NCI-H1105 treated with DMSO at 0.1 percent for 48 hours (cell line): ENCODE measurements at places on chromosomes 5 and 9.

GRCh38 chr5:14216372-14216771 is 73.2 kb downstream of the TRIO start:
- no peak for DNase-seq

DNA sequence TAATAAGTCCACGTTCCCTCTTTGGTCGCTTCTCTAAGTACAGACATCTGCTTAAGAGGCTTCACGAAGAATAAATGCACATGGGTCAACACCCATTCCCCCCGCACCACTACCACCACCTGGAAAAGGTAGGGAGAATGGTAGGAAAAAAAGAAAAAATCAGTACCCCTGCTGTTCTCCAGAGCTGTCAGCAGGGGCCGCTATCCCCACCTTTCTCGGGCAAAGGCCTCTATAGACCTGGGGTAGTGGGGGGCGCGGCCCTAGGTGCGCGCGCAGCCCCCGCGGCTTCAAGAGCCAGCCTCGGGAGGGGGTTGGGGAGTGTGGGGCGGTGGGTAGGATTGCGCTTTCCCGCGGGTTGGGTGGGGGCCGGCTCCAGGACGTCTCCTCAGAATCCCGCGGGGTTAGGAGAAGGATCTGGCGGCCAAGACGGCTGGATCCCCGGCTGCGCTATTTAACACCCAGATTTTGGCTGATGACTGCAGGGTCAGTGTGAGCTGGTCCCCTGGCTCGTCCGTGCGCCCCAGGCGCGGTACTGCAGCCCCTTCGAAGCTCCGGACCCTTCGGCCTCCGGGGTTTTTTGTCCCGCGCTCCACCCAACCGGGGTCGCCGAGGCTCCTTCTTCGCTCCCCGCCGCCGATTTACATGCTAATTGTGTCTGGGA is 1.6 kb upstream of the SEMA6A start:
- DNase-seq: no peak

- no peak for DNase-seq
Measured at GRCh38 chr9:72618811-72619210, 97.4 kb downstream of the TMC1 start.

GRCh38 chr9:13429301-13430190 is 150.1 kb upstream of the MPDZ start:
- no peak for DNase-seq

GRCh38 chr5:44619875-44620610 is 188.7 kb upstream of the MRPS30 start:
- DNase-seq: peak; percentile 64

DNA sequence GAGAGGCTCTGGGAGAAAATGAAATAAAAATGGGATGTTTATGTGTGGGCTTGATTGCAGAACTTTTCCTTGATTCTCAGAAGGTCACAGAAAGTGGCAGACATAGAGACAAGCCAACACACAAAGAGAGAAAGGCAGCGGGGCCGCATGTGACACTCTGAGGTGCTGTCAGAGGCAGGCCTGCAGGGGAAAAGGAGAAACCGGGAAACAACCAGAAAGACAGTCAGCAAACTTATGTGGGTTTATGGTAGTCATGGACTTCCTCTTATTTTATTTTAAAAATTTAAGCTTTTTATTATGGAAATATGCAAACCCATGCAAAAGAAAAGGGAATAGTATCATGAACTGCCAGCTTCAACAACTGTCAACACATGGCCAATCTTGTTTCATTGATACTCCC is 16.3 kb upstream of the IGFBPL1 start:
- no peak for DNase-seq

GRCh38 chr5:177357459-177358351 is at the start of gene RGS14:
Gene RGS14 (plus strand): TSS chr5:177357924. CDS start chr5:177358025, 101 bp downstream.
- peak; percentile 43 for DNase-seq

- no peak for DNase-seq
Measured at GRCh38 chr9:136840140-136840876, 2.0 kb upstream of the AJM1 start.

DNA sequence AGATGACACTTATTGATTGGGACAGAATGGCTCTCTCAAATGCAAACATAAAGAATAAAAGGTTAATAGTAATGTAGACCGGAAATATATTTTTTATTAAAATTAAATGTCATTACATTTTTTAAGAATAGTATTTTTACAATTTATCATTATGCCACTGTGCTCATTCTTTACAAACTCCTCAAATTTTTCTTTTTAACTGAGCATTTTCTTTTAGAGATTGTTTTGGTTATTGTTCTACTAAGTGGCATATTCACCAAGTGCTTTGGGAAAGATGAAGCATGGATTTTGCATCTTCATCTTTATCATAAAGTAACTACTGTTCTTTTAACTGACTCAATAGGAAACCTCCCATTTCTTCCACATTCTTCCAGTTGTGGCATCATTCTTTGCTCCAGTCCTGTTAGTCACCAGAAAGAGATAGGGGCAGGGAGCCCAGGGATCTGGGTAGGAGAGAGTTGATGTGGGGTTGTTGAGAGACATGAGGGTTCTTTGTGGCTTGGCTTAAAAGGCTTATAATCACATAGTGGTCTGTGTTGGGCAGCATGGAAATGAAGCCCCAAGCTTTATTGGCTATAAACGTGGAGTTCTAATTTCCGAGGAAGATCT is 69.8 kb downstream of the SYK start:
- DNase-seq: no peak

- no peak for DNase-seq
Measured at GRCh38 chr5:116702776-116703175, 128.2 kb upstream of the SEMA6A start.
